ENCODE measurements at places on chromosomes 4 and X.

GRCh38 chr4:81790477-81790876 is 318.8 kb upstream of the RASGEF1B start:
- DNase-seq = no peak

DNA sequence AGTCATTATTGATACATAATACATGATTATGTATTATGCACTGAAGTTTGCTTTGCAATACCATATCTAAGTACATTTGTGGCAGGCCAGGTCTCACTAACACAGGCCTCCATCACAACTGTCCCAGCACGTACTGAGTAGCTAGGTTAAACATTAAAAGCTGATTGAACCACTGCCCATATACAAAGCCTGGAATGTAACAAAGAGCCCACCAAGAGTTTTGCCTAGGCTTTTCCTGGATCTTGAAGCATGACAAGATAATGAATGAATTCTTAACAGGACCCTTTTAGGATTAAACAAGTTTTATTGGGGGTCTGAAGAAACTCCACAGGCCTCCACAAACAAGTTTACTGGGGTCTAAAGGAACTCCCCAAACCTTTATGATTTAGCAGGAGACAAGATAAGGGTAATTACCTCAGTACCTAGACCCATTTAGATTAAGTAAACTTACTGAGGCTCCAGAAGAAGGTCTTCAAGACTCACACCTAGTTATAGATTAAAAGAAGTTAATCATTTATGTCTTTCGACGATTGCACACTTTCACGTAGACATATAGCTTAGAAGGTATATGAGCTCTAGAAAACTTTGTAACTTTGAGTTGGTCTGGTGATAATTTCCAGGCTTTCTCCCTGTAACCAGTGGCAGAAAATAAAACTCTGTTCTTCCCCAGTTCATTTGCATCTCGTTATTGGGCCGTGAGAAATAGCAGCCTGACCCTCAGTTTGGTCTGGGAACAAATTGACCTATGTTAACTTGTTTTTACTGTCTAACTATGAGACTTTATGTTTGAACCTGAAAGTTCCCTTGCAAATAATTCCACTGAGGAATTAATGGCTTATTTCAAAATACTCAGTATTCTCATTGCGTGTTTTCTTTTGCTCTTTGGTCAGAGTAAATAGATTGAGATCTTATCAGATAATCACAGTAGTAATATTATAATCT is 84.8 kb downstream of the PHEX start:
- no peak for DNase-seq

DNA sequence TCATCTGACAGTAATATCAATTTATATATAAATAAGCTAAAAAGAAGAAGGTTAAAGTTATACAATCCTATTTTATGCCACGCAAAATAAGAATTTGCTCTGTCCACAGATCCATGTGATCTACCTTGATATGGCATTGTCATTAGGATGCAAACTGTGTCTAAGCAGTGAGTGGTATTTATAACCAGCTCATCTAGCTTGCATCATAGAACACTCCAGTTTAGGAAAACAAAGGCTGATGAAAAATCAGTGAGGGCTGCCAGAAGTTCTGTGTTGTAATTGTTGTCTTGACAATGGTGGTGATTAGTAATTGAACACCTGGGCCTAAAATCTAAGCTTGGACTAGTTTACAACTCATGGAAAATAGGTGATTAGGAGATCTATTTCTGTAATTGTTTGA is 111.0 kb downstream of the CPE start:
- no peak for DNase-seq

DNA sequence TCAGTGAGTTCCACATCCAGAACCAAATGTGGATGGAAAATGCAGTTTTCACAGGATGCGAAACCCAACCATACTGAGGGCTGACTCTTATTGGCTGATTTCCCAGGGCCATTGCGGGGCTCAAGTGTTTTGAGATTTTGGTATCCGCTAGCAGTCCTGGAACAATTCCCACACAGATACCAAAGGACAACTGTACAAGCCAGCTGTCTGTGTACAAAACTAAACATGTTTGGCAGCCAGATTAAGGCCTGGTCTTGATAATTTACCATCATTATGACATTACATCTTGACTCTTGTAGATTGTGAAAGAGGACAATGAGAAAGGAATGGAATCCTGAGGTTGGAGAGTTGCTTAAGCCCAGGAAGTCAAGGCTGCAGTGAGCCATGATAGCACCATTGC is 121.9 kb downstream of the DKK2 start:
- no peak for DNase-seq

DNA sequence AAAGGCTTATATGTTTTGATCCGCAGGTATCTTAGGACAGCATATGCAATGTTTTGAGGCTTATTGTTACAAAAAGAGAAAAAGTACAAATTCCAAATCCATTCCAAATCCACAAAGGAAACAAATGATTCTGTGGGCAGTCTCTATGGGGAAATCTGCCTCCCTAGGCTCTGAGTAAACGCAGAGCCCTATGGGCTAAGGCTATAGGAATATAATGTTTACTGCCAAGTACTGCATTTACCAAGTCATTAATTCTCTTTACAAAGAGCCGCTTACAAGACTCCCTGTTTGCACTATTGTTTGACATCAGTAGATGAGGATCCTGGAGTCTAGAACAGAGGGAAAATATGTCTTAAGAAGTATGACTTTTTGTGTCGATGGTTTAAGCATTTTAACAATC is 212.4 kb upstream of the GPC4 start:
- no peak for DNase-seq

GRCh38 chr4:28388471-28388870 is 1527.8 kb downstream of the STIM2 start:
- no peak for DNase-seq

- no peak for DNase-seq
These were observed 26.6 kb downstream of the DRD5 start for GRCh38 chr4:9808077-9808476.

GRCh38 chr4:182235021-182235795 is 8.0 kb upstream of the TENM3 start:
- no peak for DNase-seq

DNA sequence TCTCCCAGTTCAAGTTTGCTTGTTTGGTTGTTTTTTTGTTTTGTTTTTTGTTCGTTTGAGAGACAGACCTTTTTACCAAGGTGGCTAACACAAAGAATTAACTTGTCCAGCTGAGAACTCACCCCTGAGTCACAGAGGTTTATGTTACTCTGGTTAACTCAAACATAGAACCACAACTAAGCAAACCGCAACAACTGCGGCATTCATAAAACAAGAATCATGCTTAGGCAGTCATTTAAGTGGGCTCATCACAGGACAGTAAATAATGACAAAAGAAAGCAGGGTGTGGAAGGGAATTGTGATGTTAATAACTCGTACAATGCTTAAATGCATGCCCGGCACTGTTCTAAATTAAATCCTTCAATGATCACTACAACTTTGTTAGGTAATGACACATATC is 24.7 kb upstream of the IL13RA1 start:
- DNase-seq = peak; percentile 18

- DNase-seq = no peak
These were observed 175.3 kb downstream of the TSPAN5 start for GRCh38 chr4:98482847-98483806.

DNA sequence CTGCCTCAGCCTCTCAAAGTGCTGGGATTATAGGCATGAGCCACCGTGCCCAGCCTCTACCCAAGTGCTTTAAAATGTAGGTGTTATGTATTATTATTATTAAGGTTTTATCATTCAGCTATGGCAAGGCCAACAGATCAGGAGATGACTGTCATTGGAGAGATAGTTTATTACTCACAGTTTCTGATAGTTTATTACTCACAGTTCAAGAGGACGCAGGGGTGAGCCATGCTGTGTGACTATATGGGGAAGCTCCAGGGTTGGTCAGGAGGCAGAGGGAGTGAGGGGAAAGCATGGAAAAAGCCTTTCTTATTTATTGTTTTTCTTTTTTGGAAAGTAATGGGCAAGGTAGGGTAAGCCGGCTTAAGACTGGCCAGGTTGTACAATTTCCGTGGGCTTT is 25.4 kb upstream of the ARSD start:
- no peak for DNase-seq

DNA sequence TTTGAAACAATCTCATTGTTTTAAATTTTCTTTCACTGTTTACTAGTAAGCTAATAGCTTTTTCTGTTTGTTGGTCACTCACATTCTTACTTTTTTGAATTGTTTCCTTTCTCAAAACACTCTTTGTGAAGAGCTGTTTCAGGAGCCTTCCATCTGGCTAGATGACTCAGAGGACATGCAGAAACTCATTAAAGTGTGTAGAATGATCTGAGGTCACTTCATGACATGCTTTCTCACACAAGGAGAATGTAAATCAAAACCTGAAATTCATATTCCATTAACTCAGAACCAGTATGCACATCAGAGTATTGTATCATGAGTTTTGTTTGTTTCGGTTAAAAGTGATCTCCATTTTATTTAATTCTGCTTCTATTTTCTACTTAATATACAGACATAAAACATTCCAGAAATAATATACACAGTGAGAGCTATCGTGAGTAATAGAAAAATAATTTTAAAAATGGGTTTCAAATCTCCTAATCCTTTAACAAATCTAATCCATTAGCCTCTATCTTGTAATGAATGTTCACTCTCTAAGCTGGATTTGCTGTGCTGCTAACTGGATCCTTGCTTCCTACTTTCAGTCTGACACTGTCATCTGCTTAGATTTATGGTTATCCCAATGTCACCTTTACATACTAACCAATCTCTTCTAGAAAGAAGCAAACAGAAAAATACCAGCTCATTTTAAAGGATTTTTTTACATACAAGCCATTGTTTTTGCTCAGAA is 449.6 kb downstream of the FSTL5 start:
- no peak for DNase-seq

GRCh38 chrX:73765776-73766430 is 202.9 kb downstream of the CHIC1 start:
- no peak for DNase-seq

DNA sequence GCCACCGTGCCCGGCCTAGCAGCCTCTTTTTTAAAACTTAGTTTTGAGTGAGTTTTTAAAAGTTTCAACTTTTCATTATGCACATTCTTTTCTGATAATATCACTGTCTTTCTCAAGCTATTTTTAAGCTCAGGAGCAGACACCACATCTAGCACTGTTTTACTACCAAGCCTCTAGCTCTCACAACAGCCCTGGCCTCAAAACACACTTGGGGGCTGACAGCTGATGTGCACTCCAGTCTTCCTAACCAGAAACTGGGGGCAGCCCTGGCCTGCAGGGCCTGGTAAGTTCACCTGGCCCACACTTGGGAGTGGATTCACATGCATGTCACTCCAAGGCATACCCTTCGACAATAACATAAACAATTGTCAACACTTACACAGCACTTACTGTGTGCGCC is 34.0 kb downstream of the CENPU start:
- DNase-seq = no peak

GRCh38 chrX:16695079-16695676 is 17.3 kb downstream of the CTPS2 start:
- peak; percentile 56 for DNase-seq

GRCh38 chr4:5992828-5993321 is 25.4 kb downstream of the C4orf50 start:
- no peak for DNase-seq

DNA sequence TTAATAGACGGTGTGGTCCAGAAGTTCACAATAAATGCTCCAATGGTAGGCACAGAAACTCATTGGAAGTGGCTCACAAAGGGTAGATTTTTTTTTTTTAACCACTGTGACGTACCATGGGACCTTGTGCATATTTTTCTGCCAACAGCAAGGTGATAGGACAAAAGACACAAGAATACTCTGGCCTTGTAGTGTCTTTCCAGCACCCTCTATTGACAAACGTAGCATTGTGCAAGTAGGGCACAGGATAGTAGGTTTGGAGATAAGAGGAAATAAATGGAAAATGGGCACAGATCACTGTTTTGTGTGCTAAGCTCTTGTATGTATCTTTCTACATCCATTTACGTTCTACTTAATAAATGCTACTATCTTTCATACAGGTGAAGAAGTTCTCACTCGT is 2054.9 kb downstream of the PCDH7 start:
- DNase-seq = no peak

DNA sequence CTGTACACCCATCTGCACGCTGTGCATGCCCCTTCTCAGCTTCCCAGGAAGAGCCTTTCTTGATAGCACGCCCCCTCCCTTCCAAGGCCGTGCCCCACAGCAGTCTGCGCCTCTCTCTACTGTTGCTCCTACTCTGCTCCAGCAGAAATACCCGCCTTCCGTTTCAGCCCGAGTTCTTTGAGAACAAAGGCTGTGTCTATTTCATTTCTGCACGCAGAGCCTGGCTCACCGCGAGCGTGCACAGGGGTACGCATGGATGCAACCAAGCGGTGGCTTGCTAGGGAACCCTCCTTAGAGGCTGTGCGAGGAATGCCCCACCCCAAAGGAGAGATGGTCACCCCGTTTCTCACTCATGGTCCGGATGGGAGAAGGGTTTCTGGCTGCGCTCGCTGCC is 485 bp downstream of the AADAT start:
- peak; percentile 61 for DNase-seq

DNA sequence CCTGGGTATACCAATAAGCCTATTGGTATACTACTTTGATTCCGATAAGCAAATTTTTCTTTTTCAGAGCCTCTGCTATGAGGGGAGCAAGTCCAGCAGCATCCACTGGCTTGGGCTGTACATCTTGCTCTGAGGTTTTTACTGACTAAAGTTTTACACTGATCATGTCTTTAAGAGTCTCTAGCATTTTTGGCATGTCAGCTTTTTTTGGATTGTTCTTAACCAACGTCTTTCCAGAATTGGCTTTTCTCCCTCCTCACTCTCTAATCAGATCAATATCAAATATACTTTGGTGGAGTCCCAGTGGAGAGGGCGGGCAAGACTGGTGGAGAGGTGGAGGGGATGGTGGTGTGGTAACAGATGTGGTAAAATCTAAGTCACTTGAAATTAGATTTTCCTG is 196.8 kb downstream of the HEPH start:
- DNase-seq = no peak

DNA sequence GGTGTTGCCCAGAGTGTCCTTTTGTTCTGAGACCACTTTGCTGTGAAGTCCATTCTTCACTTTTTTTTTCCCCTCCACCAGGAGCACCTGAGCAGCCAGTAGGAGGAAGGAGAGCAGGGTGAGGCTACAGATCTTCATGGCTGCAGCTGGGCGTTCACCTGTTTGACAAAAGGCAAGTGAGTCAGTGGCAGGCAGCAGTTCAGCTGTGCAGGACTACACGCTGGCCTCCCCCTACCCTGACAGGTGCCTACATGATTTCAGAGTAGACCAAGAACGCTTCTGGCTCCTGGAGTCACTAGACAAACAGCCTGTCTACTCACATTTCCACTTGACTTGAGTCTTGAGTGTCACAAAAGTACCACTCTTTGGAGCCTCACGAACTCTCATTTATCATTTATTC is 2.0 kb downstream of the FGFBP1 start:
- no peak for DNase-seq

GRCh38 chr4:88524171-88524570 is 595 bp upstream of the PYURF start:
- DNase-seq = peak; percentile 24

GRCh38 chrX:124534536-124534935 is 188.2 kb downstream of the SH2D1A start:
- DNase-seq = no peak

DNA sequence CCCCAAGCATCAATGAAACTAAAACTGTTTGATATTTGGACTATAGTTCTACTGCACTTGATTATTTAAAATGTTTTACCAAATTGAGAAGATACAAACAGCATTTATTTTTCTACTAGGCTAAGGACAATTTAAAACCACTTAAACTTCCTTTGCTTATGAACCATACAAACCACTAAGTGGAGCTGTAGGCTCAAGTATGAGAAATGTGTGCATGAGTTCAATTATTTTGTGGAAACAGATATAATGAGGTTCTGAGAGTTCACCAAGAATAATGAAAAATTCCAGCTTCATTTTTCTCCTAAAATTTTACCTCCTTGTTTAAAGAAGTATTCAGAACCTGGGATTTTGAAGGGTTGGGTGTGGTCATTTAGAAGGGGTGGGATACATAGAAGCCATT is 63.1 kb downstream of the SERPINA7 start:
- DNase-seq = no peak

Measured in HAP-1 (cell line).